ENCODE measurements at places on chromosomes 2 and 18.

- DNase-seq: no peak
Measured at GRCh38 chr18:55455938-55456337, 132.1 kb downstream of the TCF4 start.

- no peak for DNase-seq
Measured at GRCh38 chr2:217551252-217551899, 451.4 kb downstream of the TNS1 start.

- no peak for DNase-seq
Measured at GRCh38 chr2:215637651-215638050, 201.8 kb upstream of the FN1 start.

DNA sequence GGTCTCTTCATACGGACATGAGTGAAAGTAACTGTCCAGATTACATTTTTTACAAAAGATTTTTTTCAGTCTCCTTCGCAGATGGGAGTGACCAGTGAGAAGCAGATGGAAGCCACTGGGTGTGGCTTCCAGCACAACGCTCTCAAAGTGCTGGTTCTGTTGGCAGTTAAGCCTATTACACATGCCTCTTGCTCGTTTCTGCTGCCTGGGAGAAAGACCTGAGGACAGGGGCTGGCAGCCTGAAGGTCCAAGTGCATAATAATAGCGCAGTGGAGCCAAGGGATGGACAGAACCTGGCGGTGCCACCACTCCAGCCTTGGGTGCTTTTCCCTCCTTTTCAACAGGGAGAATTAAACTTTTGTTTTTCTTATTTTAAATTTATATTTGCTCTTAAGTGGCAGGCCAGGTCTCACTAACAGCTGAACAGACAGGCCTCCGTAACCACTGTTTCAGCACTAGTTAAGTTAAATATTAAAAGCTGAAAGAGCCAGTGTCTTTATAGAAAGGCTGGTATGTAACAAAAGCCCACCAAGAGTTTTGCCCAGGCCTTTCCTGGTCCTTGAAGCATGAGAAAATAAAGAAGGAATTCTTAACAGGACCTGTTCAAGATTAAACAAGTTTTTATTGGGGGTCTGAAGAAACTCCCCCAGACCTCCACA is 1.2 kb upstream of the SKA1 start:
- DNase-seq: no peak

DNA sequence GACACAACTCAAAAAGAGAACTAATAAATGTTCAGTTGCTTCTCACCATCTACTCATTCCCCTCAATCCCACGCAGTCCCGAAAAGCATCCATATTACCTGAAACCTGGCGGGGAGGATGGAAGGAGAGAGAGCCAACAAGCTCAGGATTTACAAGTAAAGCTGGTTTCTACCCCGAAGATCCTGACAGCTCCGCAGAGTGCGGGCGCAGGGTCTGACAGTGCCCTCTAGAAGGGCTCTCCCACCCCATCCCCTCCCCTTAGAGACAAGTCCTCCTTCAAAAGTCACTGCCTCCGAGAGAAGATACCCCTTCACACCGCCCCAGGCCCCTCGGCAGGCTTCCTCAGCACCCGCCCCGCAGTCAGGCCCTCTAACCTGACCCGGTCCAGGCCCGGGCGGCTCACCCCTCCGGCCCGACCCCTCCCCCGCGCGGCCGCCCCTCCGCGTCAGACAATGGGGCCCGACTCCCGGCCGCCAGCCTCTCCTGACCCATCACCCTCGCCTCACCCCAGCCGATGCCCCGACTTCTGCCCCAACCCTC is 550 bp downstream of the RAB1A start:
- DNase-seq: no peak

GRCh38 chr2:220682616-220683015 is 889.5 kb downstream of the EPHA4 start:
- DNase-seq: no peak

GRCh38 chr2:52335727-52336126 is 1303.8 kb upstream of the NRXN1 start:
- DNase-seq: no peak

GRCh38 chr2:101720732-101721131 is 23.2 kb downstream of the MAP4K4 start:
- no peak for DNase-seq

- DNase-seq: no peak
Measured at GRCh38 chr2:126495189-126495588, 160.8 kb upstream of the GYPC start.

- DNase-seq: no peak
Measured at GRCh38 chr2:128347171-128347558, 28.5 kb upstream of the HS6ST1 start.

DNA sequence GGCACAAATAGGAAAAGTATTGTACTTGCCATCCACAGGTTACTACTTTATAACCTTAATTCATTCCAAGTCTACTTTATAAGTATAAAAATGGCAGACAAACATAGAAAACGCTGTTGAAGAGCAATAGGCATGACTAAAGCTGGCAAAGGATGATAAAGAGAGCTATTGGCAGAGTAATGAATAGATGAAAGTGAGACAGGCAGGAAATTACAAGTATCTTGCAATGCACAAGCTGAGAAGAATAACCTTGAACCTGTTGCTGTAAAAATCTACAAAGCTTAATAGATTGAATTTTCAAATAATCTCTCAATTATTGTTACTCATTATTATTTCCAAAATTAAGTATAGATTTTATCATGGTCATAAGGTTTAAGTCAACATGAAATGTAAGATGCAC is 8.8 kb downstream of the PELI1 start:
- DNase-seq: no peak

GRCh38 chr2:3606370-3607201 is 11.7 kb downstream of the COLEC11 start:
- no peak for DNase-seq

DNA sequence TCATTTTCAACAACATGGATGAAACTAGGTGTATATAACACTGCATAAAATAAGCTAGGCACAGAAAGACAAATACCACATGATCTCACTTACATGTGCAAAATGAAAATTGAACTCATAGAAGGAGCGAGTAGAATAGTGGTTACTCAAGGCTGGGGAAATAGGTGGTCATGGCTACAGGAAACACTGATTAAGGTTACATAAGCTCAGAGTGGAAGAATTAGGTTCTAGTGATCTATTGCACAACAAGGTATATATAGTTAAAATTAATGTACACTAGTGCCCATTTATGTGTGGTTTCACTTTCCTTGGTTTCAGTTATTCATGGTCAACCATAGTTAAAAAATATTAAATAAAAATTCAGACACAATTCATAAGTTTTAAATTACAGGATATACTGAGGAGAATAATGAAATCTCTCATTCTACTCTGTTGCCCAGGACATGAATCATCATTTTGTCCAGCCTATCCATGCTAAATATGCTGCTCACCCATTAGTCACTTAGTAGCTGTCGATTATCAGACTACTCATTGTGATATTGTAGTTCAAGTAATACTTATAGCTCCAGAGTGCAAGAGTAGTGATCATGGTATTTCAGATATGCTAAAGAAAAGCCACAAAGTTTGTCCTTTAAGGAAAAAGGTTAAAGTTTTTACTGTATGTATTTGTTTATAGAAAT is 1530.9 kb upstream of the LRRTM1 start:
- DNase-seq: peak; percentile 42

- no peak for DNase-seq
Measured at GRCh38 chr18:24734058-24734457, 273.6 kb downstream of the HRH4 start.
